ENCODE measurements at places on chromosomes 2 and 18.
A peak's percentile ranks its signal among the peaks of the same experiment; 100 is the strongest.

DNA sequence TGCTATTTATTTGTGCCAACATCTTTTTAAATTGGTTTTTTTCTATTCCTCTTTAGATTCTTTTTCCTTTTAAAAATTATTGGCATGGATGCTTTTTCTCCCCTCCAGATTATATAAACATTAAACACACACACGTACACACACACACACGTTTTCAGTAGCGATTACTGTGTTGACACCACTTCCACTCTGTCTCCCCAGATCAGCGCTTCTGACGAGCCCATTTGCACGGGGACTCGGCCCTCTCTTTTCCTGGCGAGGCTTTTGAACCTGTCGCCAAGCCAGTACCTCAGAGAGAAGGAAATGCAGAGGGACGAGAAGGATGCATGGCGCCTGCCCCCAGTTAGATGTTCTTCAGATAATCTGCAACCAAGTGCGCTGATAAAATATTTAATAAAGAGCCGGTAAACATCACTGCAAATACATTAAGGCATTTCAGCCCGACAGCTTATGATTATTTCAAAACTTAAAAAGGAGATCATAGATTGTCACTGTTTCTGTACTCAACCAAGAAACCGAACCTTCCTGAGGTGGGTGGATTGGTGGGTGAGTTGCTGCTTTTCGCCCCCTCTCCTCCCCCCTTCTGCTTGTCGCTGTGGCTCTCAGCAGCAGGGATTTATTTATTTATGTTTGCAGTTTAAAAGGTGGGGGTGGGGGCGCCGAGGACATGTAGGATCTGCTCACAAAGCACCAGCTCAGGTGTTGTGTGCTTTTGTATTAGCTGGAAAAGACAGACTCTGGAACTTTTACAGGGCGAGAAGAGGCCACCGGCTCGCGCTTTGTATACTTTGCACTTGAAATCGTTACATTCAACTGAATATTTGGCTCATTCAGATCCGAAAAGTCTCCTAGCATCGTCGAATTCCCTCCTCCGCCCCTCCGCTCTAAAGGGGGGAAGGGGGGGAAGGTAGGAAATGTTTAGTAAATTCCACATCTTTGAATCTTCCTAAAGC, 787 bp upstream of the TBR1 start:
- no peak for DNase-seq

DNA sequence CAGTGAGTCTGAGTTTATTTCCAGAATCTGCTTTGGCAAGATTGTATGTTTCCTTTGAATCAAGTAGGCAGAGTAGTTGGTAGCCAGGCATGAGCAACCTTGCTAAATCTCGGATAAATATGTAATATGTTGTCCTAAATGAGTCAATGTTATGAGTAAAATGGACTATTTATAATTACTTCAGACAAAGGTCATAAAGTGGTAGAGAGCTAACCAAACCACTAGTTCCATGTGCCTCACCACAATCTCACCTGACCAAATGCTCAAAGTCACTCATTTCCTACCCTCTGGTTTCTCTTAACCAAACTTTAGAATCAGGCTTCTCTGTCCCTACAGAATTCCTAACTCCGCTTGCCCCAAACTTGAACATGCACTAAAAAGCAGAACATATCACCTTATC, 261.2 kb upstream of the FSIP2 start:
- DNase-seq = no peak

GRCh38 chr2:216447293-216447692, 35.0 kb downstream of the SMARCAL1 start:
- no peak for DNase-seq

- no peak for DNase-seq
Measured at GRCh38 chr2:3899536-3900155, 196.3 kb downstream of the DCDC2C start.

DNA sequence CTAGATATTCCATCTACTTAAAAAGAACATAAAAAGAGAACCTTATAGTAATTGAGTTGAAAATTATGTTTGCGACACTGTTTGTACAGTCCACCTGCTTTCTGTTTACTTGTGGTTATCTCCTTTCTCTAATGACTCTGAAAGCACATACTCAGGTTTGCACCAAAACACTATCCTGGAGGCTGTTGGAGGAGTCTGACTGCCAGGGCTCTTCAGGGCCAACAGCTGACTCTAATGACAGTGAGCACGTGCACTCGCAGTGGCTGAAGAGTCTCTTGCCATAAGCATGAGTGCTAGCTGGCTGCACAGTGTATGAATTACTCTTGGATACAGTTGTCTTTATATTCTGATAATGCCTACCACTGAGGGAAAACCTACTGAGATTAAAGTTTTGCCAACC, 16.7 kb upstream of the GLS start:
- no peak for DNase-seq

DNA sequence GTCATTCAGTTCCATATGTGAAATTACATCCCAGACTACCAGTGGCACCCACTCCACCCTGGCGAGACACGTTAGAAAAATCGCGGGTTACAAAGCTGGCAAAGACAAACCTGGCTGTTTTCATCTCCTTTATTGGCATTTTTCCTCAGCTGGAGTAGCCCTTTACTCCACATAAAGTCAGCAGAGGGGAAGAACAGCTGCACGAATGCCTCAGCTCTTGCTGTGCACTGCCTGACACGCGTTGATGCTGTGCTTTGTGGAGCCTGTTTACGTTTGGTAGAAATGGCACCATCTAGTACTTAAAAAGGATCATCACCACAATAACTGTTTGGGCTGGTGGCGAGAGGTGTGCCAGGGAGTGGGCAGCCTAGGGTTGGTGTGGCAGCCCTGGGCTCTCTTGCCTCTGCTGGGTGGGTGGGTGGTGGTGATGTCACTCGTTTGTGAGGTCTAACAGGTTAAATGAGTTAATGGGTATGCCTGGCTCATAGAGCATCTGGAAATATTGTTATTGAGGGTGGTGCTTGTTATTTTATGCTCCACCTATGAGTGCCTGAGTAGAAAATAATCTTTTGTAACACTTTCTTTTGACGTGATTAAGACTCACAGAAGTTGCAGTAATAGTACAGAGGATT, 16.4 kb downstream of the FARP2 start:
- no peak for DNase-seq

DNA sequence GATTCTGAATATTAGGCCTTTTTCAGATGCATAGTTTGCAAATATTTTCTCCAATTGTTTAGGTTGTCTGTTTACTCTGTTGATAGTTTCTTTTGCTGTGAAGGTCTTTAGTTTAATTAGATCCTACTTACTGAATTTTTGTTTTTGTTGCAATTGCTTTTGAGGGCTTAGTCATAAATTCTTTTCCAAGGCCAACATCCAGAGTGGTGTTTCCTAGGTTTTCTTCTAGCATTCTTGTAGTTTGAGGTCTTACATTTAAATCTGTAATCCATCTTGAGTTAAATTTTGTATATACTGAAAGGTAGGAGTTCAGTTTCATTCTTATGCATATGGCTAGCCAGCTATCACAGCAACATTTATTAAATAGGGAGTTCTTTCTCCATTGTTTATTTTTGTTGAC, 404.8 kb downstream of the LNPK start:
- no peak for DNase-seq

DNA sequence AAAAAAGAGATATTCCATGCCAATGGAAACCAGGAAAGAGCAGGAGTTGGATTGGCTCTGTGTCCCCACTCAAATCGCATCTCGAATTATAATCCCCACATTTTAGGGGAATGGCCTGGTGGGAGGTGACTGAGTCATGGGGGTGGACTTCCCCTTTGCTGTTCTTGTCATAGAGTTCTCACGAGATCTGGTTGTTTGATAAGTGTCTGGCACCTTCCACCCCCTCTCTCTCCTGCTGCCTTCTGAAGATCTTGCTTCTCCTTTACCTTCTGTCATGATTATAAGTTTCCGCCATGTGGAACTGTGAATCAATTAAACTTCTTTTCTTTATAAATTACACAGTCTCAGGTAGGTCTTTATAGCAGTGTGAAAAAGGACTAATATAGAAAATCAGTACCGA, 355.6 kb downstream of the NBAS start:
- no peak for DNase-seq

DNA sequence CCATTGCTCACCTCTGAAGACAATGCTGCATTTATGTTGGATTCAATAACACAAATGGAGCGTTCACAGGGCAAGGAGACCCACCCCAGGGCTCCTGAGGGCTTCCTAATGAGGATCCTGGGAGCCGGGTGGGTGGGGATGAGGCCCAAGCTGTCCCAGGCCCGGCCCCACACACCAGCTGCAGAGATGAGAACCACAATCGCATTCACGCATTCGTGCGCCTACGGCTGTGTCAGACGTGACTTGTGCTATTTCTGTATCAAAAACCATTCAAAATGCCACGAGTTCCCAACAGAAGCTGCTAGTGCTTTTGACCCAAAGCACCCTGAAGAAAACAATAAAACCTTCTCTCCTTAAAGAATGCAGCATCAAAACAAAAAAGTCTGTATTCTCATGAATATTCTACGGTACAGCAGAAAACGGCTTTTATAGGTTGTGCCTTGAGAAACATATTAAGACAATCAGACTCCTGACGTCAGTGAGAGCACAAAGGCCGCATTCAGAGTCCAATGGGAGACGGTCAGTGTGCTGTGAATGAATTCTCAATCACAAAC, 205.4 kb downstream of the HDAC4 start:
- no peak for DNase-seq

DNA sequence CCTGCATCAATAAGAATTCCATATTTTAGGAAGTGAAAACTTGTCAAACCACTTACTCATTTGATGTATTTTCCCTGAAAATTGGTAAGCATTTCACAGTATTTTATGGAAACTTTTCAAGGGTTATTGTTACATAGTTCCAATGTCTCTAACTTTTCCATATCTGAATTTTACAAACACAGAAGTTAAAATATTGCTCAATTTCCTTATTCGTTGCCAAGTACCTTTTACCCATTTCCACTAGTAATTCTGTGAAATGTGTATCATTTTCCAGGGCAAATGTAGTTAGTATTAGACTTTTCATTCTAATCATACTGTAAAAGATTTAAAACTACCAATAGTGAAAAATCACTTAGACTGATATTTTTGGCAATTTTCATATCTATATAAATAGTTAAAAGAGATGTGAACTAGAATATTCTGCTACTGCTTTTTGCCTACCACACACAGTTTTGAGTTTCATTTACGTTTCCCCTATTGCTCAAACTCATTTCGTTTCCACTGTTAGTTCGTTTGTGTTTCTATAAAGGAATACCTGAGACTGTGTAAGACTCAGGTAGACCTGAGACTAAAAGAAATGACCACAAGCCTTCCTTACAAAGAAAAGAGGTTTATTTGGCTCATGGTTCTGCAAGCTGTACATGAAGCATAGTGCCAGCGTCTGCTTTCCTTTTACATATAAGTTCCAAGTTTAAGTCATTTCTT, 86.3 kb downstream of the PMS1 start:
- DNase-seq = no peak

DNA sequence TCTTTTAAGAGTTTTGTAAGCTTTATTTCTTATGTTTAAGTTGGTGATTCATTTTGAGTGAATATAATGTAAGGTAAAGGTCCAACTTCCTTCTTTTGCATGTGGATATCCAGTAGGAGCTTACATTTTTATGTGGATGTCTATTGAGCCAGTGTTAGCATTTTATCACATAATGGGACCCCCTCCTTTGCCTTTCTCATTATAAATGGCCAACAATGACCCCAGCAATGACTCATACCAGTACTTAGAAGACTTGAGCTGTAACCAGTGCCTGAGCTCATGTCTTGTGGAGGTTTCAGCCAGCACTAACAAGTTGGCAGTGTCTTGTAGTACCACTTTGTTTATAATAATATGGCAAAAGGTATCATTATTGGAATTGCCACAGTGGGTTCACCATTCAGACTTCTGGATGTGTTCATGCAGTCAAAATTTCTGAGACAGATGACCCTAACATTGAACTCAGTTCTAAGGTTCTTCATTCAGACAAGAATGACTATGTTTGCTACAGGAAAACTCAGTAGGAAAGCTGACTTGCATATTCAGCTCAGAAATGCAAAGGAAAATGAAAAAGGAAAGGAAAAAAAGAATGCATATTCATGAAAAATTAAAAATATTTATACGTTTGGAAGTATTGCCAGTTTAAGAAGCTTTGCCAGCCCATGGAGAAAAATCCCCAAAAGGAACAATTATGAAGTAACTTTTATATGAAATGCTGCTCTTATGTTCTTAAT, 41.0 kb downstream of the CDKL4 start:
- no peak for DNase-seq

DNA sequence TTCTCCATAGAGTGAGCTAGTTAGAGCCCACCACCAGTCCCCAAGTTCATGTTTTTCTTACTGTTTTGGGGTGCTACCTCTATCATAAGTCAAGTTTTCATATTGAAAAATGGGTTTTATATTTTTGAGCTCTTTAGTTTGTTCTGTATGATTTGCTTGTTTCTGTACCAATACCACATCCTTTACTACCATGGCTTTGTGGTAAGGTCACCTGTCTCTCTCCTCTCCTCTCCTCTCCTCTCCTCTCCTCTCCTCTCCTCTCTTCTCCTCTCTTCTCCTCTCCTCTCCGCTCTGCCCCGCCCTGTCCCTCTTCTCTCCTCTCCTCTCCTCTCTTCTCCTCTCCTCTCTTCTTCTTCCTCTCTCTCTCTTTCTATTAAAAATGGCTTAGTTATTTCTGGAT, 22.1 kb upstream of the LBH start:
- no peak for DNase-seq

- no peak for DNase-seq
Measured at GRCh38 chr18:55778788-55779690, 191.0 kb upstream of the TCF4 start.

- DNase-seq = no peak
Measured at GRCh38 chr2:226411205-226411604, 388.4 kb downstream of the IRS1 start.

- peak; percentile 94 for DNase-seq
Measured at GRCh38 chr2:237482485-237482884, 4.6 kb upstream of the MLPH start.

- no peak for DNase-seq
Measured at GRCh38 chr2:118374974-118375755, 286.9 kb downstream of the INSIG2 start.

DNA sequence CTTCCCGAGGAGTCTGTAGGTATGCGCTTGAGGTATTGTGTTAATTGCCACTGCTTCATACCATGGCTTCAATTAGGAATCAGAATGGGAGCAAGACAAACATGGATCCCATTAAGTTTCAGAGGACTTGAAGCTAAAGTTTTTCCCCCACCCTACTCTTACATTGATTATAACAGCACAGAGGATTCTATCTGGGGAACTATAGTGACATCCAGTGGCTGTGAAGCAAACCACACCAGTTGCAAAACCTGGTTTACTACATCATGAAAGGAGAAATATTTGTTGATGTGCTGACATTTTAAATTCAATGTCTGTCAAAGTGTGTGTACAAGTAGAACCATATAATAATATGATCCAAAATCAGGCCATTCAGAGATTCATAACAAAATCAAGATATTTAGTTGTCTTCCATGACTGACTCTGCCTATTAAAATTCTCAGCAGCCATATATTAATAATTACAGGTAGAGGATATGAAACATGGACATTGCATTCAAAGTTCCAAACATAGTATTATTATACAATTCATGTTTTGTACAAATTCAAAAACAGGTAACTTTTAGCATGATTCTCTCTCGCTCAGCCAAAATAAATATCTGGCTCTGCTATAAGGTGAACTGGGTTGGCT, 82.9 kb downstream of the GRB14 start:
- no peak for DNase-seq

Data from prostate gland (tissue), 2 donors.